ENCODE measurements at places on chromosomes 12 and 14.

DNA sequence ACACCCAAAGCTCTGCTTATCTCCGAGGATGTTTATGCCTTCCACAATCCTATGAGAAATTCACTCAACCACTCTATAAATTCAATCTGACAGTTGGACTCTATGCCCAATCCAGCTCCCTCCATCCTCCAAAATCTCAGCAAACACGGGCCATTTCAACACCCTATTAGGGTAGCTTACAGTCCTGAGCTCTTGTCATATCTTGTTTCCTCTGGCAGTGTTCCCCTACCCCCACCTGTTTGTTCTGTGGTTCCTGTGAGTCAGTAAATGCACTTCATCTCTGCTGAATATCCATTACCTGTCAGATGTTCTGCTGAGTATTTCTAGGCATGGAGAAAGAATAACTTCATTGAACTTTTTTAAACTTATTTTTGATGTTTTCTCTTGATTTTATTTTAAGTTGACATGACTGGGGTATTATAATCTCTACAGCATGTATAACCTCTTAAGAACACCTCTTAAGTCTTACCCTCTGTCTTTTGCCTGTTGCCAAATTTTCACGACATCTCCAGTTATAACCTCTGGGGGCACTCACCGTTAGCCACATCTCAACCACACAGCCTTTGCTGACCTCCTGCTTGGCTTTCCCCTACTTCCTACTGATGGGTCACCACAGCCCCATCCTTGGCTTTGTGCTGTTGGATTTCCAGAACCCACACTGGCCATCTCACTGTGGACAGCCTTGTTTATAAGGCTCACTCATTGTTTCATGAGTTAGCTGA lies 317.0 kb upstream of the TMPO start:
- no peak for DNase-seq

DNA sequence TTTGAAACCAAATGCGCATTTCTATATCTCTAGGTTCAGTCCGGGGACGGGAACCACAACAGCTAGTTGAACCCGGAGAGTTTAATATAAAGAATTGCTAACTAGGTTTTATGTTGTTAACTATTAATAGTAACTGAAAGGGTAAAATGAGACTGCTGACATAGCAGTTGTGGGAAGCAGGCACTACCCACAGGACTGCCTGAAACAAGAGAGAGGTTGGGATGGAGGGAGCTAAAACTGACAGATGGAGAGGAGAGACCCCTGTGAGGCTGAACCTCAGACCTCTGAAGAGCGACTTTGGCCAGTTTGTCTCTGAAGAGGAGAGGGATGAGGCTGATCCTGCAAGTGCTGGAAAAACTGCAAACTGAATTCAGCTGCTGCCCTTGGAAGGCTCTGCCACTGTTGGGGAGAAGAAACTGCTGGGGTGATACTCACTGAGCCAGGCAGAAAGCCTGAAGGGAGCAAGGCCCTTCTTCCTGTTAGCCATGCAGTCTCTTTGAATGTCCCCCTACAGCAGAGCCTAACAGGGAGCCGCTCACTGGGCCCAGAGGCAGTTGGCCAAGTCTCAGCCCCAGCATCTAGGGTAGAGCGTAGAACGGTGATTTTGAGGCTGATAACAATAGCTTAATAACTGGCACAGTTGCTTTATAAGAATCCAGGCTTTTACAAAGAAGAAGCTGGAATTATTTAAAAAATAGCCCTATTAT lies 172.2 kb downstream of the NPAS3 start:
- no peak for DNase-seq

DNA sequence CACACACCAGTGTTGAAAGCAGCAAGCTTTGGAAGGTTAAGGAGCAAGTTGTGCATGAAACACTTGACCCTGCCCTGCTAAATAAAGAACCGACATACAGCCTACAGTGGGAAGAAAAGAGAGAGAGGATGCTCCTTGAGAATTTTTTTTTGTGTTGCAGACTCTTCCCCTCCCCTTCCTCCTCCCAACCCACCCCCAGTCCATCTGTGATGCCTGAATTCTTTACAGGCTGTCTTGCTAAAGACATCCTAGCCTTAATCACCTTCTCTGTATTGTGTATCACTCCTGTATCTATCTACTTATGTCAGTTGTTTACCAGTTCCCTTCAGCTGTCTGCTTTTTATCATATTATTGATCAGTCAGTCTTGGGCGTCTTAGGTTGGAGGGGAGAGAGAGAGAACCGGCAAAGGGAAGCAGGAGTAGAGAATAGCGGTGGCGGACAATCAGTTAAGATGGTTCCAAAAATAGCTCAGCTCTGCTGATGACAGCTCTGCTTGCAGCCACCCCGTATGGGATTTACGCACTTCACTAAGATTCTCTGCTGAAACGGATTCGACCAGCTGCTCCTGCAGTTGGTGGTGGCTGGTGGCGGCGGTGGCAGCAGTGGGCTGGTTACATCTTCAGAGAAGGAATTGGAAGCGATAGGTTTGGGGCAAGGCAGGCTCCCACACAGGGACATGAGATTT lies 664.7 kb downstream of the NRXN3 start:
- DNase-seq, result no peak

DNA sequence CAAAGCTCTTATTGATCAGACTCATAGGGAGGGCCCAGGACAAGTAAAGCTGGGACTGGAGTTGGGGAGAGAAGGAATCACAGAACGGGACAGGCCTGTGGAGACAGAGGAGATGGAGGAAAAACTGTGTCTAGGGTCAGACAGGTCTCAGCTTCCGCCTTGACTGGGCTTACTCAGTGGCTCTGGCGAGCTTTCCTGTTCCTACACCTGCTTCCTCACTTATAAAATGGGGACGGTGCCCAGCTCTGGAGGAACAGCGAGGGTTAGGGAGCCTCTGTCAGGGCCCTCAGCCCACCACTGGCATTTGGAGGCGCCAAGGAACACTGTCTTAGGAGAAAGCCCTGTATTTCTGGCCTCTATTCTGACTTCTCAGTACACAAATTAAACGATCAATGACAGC lies 34.7 kb downstream of the SETD3 start:
- DNase-seq, result no peak

DNA sequence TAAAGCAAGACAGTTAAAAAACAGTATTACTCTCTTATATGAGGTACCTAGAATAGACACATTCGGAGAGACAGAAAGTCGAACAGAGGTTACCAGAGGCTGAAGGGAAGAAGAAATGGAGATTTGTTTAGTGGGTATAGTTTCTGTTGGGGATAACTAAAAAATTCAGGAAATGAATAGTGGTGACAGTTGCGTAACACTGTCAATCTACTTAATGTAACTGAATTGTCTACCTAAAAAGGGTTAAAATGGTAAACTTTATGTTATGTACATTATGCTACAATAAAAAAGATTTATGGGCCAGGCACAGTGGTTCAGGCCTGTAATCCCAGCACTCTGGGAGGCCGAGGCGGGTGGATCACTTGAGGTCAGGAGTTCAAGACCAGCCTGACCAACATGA lies 30.6 kb upstream of the SLC6A13 start:
- DNase-seq, result no peak

DNA sequence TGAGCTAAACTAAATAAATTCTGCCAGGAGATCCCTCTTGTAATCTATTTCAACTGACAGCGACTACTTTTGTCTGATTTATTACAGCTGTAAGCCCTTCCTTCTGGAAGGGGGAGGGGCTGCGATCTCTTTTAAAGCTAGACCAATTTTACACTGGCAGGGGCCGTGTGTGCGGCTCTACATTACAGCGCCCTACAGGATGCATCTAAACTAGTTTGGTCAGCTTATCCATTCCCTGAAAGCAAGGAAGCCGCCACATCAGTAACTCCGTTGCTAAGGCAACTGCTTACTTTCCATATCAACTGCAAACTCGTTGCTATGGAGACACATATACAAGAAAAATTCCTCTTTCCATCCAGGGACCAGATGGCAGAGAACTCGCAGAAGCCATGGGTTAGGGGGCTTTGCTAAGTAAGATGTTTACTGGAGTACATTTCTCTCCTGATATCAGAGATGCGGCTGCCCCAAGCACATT lies 17.4 kb downstream of the FOXN3 start:
- DNase-seq, result no peak

GRCh38 chr14:54133896-54134295 lies 177.3 kb upstream of the BMP4 start:
- DNase-seq, result no peak

DNA sequence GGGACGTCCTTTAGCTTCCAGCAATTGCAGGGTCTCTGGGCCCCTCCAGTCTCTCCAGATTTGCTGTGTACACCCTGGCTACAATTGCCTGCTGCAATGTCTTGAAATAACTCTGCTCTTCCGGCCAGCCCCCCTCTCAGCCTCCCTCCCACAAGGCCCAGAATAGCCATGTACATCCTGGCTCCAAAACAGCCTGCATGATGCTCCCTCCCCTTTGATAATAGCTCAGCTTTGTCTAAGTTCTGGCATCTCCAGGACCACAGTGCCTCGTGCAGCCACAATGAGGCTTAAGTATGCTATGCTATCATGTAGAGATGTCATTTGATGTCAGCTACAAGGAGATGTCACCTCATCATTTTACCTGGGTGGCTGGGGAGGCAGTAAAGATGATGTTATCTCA lies 74.6 kb downstream of the SRRM4 start:
- DNase-seq, result no peak

DNA sequence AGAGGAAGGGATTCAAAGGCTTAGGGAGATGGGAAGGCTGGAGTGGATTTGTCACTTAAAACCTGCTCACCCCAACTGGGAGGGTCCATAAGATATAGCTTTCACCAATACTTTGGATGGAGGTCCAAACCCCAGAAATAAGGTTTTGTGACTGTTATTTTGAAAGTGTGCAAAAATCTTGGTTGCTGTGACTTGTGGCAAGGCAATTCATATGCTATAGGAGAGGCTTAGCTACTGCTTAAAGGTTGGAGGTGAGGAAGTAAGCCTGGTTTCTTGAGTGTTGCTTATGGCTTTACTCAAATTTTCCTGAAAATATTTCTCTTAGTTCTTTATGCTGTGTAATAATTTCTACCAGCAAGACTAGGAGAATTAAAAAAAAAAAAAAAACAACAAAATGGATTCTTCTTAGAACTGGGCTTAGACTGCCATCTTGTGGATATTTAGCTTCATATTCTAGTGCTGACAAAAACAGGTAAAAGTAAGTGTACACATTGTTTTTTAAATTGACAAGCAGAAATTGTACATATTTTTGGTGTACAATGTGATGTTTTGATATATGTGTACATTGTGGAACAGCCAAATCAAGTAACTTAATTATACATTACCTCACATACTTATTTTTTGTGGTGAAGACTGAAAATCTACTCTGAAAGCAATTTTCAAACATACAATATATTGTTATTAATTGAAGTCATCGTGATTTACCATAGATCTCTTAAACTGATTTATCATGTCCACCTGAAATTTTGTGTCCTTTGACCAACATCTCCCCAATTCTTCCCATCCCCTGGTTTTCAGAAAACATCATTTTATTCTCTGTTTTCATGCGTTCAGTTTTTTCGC lies 23.0 kb downstream of the PDE6H start:
- peak; percentile 59 for DNase-seq

DNA sequence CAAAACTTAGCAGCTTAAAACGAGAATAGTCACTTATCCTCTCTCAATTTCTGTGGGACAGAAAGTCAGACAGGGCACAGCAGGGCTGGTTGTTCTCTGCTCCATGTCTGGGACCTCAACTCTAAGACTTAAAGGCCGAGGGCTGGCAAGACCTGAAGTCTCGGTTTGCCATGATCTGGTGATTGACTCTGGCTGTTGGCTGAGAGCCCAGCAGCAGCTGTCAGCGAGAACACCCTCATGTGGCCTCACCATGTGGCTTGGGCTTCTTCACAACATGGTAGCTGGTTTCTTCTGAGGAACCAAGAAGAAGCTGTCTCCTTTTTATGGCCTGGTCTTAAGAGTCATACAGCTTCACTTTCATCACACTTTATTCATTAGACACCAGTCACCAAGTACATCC lies 1.7 kb upstream of the VASH1 start:
- no peak for DNase-seq

- DNase-seq, result no peak
Observed at GRCh38 chr12:132154941-132155770, 10.9 kb downstream of the NOC4L start.

GRCh38 chr12:87756721-87757120 lies 272.5 kb downstream of the C12orf50 start:
- no peak for DNase-seq

- no peak for DNase-seq
Observed at GRCh38 chr12:90999966-91000365, 4.8 kb downstream of the EPYC start.

DNA sequence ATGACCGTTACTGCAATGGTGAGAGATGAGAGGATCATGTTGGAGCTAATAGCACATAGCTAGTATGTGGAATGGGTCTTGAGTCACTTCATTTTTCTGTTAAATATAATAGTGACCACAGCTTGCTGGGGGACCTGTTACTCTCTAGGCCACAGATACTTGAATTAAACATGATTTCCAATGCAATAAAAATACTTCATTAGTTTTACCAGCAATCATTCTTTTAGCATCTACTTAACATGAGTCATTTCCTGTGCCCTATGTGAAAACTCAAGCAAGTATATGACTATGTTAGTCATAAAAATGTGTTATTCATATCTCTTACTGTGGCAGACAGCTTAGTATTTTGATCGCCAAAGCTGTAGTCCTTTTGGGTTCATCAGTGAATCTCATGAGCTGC lies 798.8 kb downstream of the SLC16A7 start:
- peak; percentile 54 for DNase-seq

GRCh38 chr14:34851395-34851794 lies 23.8 kb downstream of the BAZ1A start:
- DNase-seq, result no peak

DNA sequence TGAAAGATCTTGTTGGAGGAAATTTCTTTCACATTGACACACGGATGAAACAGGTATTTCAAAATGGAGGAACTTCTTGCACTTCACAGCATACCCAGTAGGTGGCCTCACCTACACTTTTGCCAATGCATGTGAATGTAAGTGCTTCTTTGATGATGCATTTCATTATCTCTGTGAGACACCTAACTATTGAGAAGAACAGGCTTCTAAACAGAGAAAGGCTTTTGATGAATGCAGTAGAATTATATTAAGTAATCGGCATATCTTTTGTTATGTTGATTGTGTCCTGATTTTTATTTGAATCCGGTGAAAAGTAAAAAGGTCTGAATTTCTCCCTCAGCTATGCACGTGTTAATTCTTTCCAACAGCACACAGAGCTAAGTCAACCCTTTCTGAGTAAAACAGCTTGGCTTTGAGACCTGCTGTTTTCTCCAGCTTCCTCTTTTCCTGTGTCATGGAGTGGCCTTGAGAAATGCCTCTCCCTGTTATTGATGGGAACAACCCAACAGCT lies 399.0 kb downstream of the NAV3 start:
- DNase-seq, result no peak

GRCh38 chr12:31298922-31299321 lies 27.0 kb downstream of the SINHCAF start:
- no peak for DNase-seq

Measured in HS-27A (cell line).